Progenitor cell of endocrine pancreas (in vitro differentiated cells): ENCODE measurements at places on chromosomes 11 and 22.

GRCh38 chr11:94131047-94131717, 2.5 kb downstream of the PANX1 start:
- no peak for DNase-seq

- no peak for DNase-seq
These were observed 2.1 kb downstream of the TP53AIP1 start for GRCh38 chr11:128940603-128941002.

- DNase-seq = no peak
These were observed 4.0 kb downstream of the P4HA3 start for GRCh38 chr11:74307434-74307833.

- DNase-seq = no peak
These were observed 186.8 kb downstream of the SOX6 start for GRCh38 chr11:16169541-16169940.

GRCh38 chr11:113835306-113835705, 40.1 kb downstream of the USP28 start:
- DNase-seq = no peak

DNA sequence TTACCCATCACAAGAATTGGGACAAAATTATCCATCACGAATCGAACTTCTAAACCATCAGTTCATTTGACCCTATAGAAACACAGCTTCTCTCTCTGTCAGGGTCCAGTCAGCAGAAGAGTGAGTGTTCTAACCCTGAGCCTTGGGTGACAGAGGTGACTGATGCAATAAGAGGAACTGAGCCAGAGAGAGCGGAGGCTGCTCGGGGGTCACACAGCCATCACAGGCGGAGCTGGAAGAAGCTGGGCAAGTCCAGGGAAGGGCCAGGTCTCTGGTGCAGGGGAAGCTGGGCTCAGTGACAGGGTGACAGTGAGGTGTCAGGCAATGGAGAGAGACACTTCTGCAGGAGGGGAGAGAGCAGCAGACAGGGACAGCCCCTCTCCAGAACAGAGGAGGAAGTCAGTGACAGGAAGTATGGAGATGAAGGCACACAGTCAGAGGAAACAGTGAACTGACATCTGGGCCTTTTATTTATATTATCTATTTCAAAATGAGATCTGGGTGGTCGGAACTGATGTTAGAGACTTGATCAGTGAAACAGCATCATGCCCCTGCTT, 184.0 kb upstream of the TBCEL start:
- no peak for DNase-seq

DNA sequence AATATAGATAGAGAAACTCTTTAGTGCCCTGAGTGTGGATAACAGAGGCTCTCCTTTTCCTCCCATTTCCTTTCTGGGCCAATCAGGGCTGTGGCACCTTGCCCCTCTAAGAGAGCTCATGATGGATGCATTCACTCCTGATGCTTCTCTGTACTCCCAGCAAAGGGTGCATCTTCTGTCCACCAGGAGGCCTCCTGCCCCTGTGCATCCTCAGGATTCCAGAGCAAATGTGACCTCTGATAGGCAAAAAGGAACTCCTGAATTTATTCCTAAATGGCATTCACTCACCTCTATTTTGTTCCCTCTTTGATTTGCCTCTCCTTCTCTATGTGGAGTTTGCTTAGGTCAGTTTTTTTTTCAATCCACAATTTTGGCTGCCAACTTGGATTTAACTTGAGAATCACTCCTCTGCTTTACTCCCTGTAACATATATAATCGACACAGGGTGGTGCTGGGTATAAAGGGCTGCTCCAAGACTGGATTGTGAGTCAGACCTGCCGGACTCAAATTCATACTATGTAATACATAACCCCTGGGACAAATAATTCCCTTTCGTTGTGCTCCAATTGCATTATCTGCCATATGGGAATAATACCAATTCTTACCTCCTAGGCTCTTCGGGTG, 1.1 kb upstream of the MRGPRX4 start:
- no peak for DNase-seq

DNA sequence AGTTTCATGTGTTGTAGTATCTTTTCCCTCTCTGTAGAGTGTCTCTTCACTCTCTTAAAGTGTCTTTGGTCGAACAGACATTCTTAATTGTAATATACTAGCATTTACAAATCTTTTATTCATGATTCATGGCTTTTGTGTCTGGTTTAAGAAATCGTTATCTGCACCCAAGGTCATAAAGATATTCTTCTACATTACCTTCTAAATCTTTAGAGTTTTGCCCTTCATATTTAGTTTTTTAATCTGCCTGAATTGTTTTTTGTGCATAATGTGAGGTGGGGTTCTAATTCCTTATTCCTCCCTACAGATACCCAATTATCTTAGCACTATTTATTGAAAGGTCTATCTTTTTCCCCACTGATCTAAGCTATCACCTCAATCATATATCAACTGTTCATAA, 9.0 kb upstream of the NNMT start:
- no peak for DNase-seq

DNA sequence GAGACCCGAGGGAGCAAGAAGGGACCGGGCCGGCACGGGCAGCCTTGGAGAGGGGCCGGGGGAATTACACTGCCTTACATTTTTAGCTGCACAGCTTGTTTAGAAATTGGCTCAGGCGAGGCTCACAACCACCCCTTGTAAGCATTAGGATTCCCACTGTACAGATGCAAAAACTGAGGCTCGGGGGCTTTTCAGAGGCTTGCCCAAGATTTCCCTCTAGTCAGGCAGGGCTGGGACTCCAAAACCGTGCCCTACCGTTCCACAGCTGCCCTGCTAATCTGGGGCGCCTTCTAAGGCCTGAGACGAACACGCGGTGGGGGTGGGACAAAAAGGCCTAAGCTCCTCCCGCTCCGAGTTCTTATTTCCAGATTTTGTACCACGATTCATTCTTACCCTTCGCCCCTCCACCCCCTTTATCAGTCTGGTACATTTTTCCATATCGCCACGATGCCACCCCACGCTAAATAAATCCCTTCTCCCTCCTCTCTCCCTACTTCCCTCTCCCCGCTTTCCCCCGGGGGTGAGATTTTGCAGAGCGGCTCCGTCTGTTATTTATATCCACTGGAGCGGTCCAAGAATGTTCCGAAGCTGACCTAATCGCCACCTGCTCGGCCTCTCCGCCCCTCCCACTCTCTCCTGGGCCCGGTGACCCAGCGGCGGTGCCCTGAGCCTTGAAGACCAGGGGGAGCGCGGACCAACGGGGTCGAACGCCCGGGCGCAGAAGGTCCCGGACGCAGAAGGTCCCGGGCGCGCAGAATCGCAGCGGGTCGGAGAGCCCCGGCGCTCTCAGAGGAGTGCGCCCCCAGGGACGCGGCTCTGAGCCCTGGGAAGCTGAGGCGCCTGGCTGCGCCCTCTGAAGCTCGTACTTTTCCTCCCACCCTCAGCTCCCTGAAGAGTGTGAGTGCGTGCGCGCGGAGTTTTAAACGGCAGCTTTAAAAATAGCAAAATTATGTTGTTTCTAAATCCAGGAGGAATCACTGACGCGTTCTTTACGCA, 764 bp upstream of the PACSIN3 start:
- peak; percentile 26 for DNase-seq

DNA sequence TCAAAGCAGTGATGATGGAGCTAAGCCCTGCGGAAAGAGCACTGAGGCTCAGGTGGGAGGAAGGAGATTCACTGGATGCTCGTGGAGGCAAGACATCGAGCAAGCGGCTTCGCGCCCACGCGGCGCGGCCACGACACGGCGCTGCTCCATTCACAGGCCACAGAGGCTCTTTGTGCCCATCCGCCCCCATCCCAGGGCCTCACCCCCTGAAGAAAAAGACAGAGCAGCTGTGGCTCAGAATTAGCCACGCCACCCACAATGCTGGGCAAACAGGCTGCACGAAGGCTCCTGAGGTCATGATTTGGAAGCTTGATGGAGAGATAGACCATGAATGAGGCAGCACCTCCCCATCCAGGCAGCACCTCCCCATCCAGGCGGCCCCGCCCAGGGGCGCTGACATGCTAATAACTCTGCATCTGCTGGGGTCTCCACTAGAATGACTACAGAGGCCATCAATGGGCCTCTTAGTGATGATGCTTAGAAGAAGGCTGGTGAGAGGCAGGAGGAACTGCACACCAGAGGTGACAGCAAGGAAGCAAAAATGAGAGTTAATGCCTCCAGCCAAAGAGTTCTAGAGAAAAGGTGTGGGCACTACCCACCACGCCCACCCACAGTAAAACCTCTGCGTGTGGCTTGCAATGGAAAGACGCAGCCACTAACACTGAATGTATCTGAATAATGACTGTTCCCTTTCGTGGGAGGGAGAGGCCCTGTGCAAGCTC, 43.5 kb downstream of the MYH9 start:
- DNase-seq = no peak

GRCh38 chr11:72265951-72266350, 22.0 kb upstream of the PHOX2A start:
- DNase-seq = no peak
